CD4-positive, alpha-beta T cell treated with Interleukin-17A for 1 hour (primary cell): ENCODE measurements at places on chromosomes 6 and 20.

GRCh38 chr6:130743175-130743574, 84.0 kb upstream of the SMLR1 start:
- DNase-seq: no peak

- no peak for DNase-seq
Measured at GRCh38 chr6:22903826-22904225, 334.5 kb downstream of the HDGFL1 start.

DNA sequence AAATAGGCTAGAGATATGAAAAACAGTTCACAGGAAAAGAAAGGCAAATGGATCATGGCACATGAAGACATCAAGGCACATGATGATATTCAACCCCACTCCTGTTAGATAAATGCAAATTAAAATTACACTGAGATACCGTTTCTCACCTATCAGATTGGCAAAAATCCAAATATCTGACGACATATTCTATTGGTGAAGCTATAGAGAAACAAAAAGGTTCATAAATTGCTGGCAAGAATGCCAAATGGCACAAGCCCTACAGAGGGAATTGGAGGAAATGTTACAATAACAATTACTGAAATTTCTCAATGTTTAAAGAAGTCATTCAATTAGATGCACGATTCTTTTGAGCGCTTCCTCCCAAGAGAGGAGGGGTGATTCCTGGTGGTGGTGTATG, 45.3 kb upstream of the DSN1 start:
- no peak for DNase-seq

DNA sequence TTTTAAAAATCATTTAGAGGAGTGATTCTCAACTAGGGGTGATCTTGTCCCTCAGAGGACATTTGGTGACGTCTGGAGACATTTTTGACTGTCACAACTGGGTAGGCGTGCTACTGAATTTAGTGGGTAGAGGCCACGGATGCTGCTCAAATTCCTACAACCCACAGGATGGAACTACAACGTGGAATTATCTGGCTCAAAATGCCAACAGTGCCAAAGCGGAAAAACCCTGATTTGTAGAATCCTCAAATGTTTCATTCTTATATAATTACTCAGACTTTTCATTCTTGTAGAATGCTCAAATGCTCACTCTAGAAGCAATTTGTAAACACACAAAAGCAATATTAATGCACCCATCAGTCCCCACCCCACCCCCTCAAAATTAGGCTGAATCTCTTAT, 229.8 kb downstream of the ZMYND8 start:
- DNase-seq: no peak

GRCh38 chr20:46970937-46971630, 76.4 kb downstream of the EYA2 start:
- peak; percentile 34 for DNase-seq

DNA sequence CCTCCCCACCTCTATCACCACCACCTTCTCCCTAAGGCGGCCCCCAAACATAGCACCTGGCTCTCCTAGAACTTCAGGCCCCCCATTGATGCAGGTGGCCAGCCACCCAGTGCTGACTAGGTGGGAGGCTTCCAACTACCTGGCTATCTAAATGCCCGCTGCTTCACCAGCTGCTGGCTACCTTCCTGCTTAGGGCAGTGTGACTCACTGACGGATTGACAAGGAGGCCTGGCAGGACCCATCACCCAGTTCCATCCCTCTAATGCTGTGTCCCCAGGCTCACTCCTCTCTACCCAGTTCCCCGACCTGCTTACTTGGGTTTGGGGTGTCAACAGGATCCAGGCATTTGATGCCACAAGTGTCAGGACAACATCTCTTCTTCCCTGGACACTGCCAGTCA, 1.1 kb downstream of the SLPI start:
- DNase-seq: no peak

- DNase-seq: no peak
Measured at GRCh38 chr20:358891-359555, 12.1 kb downstream of the NRSN2 start.

- DNase-seq: no peak
Measured at GRCh38 chr20:21509079-21509596, 4.7 kb downstream of the NKX2-2 start.

- no peak for DNase-seq
Measured at GRCh38 chr6:53209681-53210080, 61.0 kb upstream of the GCM1 start.

DNA sequence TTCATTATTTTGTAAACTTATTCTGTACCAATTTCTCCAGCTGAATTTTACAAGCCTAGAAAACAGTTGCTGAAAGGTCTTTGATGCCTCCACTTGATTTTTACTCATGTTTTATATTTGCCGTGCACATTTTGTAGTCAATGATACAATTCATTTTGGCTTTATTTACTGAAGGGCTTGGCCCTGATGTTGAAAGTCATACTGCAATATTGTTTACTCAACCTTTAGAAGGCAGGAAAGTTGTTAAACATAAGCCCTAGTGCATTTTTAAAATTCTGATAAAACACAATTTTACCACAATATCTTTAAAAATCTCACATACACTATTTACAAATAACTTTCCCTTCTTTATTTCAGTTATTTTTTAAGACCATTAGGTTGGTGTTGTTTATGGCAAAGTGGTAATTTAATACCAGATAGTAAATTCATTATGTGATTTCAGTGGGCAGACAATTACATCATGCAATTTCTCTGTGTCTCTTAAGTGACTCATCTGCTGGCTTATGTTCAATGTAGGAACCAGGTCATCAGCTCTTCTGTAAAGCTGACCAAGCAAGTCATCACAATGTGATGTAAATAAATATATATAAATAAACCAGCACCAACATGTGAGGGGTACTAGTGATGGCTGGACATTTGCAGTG, 121.1 kb upstream of the SLC35B3 start:
- DNase-seq: no peak

DNA sequence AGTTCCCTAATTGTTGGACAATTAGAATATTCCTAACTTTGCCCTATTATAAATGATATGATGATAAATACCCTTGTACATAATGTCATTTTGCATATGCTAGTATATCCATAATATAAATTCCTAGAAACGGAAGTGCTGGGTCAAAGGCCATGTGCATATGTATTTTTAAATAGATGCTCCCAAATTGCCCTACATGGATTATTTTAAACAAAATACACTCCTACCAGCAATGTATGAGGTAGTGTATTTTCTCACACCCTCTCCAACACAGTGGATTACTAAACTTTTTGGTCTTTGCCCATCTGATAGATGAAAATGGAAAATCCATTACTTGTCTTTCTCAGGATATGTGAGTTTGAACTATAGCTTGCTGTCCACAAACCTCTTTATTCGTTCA, 385.1 kb upstream of the JARID2 start:
- no peak for DNase-seq

DNA sequence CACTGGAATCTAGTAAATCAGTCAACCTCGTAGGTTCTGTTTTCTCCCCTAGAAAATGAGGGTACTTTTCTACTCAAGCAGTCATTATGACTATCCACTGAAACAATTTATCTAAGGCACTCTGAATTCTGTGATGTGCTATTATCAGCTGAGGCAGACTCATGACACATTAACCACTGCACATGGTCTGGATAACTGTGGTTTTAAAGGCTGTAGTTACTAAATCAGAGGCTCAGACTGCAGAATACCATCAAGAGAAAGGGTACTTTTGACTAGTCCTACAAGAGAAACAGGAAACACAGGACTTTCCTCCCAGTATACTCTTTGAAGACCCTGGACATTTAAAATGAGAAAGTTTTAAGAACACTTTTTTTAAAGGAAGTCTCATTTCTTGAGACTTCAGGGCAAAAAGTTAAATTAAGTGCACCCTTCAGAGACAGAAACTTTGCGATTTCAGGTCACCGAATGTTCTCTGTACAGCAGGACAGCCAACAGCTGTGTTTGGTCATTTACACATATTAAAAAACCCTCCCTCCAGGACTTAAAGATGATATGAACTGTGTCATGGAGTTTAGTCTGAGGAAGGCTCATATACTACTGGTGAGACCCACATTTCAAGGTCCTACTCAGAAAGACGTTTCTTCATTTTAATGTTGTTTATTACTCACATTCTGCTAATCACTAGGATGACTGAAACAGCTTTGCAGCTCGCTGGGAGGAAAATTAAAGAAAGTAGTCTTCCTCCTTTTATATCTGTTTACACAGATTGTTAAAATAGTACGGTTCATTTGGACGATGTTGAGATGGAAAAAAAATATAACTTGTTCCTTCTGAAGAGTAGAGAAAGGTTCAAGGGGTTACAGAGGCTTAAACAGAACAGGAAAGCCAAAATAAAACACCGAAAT, 19.9 kb downstream of the ATXN1 start:
- peak; percentile 39 for DNase-seq

DNA sequence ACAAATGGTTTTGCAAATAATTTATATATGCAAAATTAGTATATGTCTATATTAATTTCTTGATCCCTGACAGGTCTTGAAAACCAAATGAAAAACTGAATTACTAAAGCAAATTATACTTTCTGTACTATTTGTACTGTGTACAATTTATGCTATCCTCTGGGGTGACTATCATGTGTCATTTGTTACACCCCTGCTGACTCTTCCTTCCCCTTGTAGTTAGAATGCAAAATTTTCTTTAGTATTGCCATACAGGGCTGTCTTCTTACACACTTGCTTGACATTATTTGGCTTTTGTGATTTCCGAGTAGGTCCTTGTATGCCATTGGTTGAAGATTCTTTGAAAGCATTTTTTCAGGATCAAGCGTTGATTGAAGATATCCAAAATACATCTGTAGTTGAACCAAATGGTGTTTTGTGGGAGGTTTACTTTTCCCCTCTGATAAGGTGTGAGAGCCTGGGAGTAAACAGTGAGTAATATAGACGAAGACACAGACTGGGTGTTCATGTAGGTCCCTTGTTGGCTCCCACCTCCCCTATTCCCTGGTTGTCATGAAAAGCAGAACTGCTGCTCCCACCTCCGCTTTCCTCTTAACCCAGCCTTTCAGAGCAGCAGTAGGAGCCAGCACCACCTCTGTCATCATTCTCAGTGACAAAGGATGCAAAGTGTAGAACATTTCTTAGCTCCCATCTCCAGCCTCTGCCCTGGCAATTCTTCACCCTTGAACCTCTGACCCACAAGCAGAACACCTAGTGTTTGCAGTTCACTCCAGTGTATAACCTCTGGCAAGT, 29.0 kb downstream of the NCOA7 start:
- no peak for DNase-seq
